ENCODE measurements at places on chromosomes 11 and 22.
A peak's percentile ranks its signal among the peaks of the same experiment; 100 is the strongest.

DNA sequence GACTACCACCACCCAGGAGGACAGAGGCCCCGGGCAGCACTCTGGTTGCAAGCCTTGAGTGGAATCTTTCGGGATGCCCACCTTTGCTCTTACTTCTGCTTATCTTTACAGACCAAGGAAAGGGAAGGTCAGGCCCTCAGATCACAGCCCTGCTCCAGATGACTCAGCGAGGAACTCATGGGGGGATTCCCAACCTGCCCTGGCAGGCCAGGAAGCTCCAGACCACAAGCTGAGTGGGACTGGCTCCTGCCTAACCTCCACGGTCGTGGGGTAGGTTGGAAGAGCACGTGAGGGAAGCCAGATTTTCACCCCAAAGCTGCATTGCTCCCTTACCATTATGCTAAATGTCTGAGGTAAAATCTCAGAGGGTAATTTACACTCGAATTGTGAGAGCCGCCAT, 11.8 kb downstream of the TBC1D10A start:
- DNase-seq: peak; percentile 38

DNA sequence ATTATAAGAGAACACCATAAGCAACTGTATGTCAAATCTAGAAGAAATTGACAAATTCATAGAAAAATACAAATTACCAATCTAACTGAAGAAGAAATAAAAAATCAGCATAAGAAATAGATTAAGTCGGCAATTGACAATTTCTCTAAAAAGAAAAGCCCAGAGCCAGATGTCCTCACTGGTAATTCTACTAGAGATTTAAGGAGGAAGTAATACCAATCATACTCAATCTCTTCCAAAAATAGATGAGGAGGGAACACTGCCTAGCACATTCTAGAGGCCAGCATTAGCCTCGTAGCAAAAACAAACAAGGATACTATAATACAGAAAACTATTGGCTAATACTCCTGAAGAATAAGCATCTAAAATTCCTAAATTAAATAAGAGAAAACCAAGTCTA, 40.4 kb upstream of the IGLL5 start:
- DNase-seq: no peak

DNA sequence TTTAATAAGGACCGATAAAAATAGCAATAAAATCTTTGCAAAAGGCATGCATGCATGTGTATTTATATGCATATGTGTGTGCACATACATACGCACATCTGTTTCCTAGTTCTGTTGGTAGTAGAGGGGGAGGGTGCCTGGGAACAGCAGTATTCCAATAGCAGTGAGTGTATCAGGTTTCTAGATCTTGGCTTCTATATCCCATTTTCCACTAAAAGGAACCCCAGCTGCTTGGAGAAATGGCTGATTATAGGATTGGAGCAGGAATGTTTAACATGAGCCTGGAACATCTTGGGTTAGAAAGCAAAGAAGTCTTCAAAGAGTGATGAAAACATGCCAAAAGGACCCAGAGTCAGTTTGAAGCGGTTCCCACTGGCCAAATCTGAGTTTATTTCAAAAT, 21.0 kb downstream of the TNRC6B start:
- no peak for DNase-seq

DNA sequence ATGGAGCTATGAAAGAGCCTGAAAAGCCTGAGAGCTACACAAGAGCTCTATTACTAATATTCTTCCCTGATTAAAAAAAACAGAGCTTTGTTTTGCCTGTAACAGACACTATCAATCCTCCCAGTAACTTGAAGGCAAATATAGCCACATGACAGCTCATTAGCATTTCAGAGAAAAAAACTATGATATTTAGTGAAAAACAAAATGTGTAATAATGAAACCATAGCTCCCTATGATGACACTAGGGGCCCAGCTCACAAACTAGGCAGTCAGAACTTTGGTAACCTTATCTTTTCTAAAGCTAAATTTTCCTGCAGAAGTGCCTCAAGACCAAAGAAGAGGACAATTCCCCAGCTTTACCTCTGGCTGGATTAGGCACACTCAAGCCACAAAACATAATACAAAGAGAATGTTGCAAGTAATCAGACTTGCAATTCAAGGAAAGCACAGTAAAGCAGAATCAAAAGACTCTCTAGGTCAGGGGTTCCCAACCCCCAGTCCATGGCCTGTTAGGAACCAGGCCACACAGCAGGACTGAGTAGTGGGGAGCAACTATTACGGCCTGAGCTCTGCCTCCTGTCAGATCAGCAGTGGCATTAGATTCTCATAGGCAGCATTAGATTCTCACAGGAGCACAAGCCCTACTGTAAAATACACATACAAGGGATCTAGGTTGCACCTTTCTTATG, 53.3 kb downstream of the MRTFA start:
- DNase-seq: no peak

- DNase-seq: no peak
Observed at GRCh38 chr11:118797510-118797909, 6.5 kb upstream of the DDX6 start.

DNA sequence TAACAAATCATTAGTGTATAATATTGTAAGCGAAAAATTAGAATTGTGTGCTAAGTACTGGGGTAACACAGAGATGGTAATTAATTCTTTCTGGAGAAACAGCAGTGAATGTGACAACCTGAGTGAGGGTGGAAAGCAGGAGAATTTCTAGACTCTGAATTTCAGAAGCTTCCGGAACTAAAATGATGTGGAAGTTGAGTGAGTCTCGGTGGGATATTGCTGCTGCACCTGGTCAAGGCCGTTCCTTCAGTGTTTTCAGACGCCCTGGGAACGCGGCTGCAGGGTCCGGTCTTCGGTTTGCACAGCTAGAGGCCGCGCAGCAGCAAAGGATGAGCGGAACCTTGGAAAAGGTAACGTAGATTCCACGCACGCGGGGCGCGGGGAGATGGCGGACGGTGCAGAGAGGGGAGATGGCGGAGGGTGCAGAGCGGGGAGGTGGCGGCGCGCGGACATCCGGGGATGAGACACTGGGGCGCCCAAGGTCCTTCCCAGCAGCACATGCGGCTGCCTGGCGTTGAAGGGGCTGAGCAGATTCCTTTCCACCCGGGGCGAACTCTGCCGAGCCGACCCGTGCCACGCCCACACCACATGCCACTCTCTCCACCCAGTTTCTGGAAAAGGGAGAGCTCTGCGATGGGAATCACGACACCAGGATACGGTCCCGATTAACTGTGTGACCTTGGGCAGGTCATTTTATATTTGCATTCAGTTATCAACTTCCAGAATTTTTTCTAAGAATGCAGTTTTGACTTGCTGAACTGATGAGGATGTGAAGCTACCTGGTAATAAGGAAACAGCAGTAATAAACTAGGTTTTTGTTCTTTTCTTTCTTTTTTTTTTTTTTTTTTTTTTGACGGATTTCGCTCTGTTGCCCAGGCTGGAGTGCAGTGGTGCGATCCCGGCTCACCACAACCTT, at the start of gene MRPL48:
Gene MRPL48, plus strand, starts transcription at position 232 of the 916 bp plus-strand sequence. Its CDS starts 98 bp downstream, at position 330.
- peak; percentile 89 for DNase-seq

DNA sequence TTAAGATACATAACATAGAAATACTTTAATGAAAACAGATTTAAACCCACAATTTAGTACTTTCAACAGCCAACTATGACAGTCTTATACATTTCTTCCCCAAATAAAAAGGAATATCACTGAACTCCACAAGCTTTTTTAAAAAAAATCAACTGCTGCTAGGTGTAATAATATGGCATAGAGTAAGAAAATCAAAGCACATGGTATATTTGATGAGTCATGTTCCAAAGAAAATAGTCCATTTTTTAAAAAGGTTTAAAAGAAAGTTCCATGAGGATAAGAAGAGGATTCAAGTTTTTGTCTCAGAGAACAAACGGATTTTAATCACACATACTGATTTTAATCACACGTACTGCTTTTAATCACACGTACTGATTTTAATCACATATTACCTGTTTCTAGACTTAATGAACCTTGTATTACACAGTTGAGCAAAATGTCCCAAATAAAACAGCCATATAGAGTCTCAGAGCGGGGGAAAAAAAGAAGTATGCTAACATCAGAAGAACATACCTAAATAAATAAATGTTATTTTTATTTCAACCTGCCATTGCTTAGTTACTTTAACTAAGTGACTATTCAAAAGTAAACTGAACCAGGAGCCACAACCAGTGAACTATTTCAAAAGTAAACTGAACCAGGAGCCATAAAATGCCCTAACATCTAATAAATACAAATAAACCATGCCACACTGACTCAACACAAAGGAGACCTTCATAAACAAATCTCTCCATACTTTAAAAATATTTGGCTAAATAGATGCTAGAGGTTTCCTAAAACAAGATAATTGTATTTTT, 198.4 kb downstream of the SBF2 start:
- DNase-seq: no peak

DNA sequence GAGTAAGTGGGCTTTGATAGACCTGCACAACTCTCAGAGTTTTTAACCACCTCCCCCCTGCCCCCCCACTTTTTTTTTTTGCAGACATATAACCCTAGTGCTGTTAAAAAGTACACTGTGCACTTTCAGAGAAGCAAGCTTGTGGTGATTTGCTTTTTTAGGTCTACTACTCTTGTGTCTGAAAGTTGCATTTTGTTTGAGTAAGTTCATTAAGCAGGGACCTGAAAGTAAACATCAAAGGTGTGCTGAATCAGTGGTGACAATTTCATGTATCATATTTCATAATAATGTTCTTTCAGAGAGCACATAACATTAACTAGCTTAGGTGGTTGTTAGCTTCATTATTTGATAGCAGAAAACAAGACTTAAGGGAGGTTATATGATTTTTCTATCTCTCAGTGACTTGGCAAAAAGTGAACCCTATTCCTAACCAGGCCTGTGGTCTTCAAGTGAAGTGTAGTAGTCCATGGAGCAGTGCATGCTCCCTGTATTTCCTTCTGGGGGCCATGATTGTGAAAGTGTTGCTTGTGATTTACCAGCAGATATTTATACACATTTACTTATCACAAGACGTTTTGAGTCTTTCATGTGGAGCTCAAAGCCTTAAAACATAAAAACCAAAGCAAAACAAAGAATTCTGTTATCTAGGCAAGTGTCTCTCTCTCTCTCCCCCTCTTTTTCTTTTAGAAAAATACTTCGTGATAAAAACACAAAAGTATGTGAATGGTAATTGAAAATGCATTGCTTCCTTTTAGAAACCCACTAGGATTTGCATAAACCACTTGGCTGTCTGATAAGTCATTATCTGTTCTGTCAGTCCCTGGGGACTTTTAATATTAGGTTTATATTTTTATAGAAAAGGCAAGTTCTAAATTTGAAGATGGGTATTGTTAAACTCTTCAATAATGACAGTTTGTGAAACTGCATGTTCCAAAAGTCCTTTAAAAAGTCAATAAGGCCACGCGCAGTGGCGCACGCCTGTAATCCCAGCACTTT, 7.5 kb upstream of the RAG2 start:
- no peak for DNase-seq

DNA sequence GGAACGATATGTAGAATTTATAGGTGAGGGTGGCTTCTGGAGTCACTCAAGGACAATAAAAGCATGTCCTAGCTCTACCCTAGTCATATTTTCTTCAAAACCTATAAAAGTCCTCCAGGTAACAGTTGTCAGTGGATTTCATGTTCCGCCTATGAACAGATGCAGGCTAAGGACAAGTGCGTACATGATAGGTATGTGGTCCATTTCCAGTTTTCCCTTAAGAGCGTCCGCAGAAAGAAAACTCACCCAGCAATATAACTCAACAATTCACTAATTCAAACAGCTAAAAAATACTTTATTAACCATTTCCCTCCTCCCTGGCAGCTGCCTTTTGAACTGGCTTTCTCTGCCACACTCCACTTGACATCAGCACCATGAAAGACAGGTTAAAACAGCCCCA, 50.2 kb upstream of the CCDC34 start:
- DNase-seq: no peak

GRCh38 chr11:44304091-44305025, 5.6 kb downstream of the ALX4 start:
- no peak for DNase-seq

GRCh38 chr11:105718641-105719040, 108.8 kb downstream of the GRIA4 start:
- no peak for DNase-seq

- no peak for DNase-seq
Observed at GRCh38 chr11:61297746-61298145, 2.6 kb upstream of the VWCE start.

- no peak for DNase-seq
Observed at GRCh38 chr11:13054278-13054677, 45.2 kb downstream of the RASSF10 start.

DNA sequence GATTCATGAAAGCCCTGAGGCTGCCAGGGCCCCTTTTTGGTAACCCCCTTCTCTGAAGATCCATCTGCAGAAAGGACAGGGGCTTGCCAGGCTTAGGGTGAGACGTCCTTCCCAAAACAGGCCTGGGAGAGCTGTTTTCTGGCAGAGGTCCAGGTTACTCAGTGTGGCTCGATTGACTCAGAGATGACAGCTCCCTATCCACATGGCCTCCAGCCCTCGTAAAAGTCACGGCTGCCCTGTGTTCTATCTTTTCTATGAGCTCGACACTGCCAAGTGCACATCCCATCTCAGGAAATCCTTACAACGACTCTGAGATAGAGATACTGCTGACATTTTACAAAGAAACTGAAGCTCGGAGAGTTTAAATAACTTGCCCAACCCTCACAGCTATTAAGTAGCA, 20.4 kb downstream of the ADAMTS8 start:
- no peak for DNase-seq

- DNase-seq: no peak
Observed at GRCh38 chr11:100867606-100868005, 180.5 kb downstream of the ARHGAP42 start.

GRCh38 chr22:25923914-25924313, 181.9 kb downstream of the MYO18B start:
- DNase-seq: no peak

- DNase-seq: no peak
Observed at GRCh38 chr11:78420255-78420764, 2.7 kb upstream of the GAB2 start.

DNA sequence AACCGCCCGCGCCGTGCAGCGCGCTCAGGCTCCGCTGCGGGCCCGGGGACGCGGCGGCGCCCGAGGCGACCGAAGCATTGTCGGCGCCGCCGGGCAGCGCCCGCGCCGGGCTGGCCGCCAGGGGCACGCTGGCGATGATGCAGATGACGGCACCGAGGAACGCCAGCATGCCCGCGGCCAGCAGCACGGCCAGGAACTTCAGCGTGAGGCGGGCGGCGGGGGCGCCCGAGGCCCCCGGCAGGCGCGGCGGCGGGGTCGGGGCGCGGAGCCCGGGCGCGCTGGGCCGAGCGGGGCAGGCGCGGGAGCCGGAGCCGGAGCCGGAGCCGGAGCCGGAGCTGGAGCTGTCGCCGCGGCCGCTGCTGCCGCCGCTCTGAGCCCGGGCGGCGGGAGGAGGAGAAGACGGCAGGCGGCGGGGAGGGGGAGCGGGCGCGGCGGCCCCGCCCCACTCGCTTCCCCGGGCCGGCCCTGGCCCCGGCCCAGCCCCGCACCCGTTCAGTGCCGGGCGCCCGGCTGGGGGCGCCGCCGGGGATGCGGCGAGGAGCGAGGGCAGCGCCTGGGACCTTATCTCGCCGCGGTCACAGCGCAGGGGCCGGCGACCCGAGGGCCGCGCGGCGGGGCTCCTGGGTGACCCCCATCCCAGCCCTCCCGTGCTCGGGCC, at the start of gene NPTXR:
Gene NPTXR, minus strand, starts transcription at position 372 of the 658 bp plus-strand sequence.
- no peak for DNase-seq
